Immature natural killer cell (primary cell): ENCODE measurements at places on chromosomes 7 and 10. TPM values are rescaled to one million over a fixed set of nuclear protein-coding genes. Genes with fewer than 3 reads are reported as not detected.

- no peak for DNase-seq
These were observed 356.9 kb downstream of the ARL4A start for GRCh38 chr7:13044309-13044708.

- DNase-seq = no peak
These were observed 7.5 kb downstream of the FGFR2 start for GRCh38 chr10:121590772-121591171.

- DNase-seq = peak; percentile 13
These were observed 3.0 kb upstream of the BTBD16 start for GRCh38 chr10:122267849-122268737.

DNA sequence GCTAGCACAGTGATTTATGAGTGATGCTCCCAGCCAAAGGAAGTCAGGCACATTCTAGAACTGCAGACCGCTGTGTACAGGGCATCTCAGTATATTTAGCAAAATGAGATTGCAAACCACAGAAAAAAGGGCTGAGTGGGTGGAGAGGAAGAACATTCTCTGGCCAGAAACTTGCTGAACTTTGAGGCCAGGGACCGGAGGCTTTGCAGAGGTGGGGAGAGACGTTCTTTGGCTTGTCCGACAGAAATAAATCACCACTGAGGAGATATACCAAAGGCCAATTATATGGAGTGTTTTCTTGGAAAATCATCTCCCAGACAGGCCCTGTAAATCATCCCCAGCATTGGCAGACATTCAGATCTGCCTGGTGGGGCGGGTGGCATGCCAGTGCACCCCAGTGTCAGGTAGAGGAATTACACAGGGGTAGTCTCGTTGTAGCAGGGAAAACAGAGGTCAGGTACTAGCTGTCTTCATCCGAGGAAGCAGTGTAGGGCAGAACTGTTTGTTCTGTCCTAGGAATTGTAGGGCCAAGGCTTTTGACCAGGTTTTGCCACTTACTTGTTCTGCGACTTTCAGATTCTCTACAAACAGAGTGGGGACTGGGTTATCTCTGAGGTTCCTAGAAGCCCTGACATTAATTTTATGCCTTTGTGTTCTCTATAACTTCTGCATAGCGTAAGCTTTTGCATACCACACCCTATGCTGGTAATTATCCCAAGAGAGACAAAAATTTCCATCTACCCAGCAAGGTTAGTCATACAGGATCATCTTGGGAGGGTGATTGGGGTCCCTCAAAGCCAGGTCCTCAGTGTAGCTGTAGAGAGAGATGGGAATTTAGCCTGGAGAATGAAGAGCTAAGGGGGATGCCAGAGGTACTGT, 655.6 kb downstream of the LRMDA start:
- no peak for DNase-seq

- no peak for DNase-seq
These were observed 72.4 kb downstream of the ABCC2 start for GRCh38 chr10:99854860-99855259.

- DNase-seq = no peak
These were observed 142.6 kb upstream of the SORCS3 start for GRCh38 chr10:104498347-104499081.

Gene GDF2
- not detected for polyA plus RNA-seq

Gene CTAGE4
- not detected for polyA plus RNA-seq

Gene TUBB8
- not detected for polyA plus RNA-seq

Gene BLNK
- not detected for polyA plus RNA-seq

Gene PPP1R9A
- 0.92 TPM for polyA plus RNA-seq

Gene TIMM23B
- 16.5 TPM for polyA plus RNA-seq
